ENCODE measurements at places on chromosomes 6 and 20.

- no peak for DNase-seq
Observed at GRCh38 chr6:90811596-90812226, 224.8 kb upstream of the MAP3K7 start.

DNA sequence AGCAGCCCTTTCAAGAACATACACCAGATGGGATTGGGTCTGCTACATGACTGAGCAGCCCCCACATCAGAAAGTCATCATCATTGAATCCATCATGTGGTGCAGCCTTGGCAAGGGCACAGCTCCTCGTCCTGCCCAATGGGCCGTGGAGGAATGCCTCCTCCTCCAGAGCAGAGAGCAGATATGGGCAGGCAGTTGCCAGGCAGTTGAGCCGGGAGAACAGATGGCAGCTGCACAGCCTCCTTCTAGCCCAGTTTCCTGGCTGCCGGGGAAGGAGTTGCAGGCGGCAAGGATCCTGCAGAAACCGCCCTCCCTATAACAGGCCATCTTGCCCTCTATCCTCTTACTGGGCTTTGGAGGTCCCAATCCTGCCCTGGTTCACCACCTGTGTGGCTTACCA lies 11.9 kb upstream of the ZFAND3 start:
- DNase-seq, result no peak

GRCh38 chr6:11243861-11244260 lies 11.4 kb upstream of the NEDD9 start:
- DNase-seq, result no peak

DNA sequence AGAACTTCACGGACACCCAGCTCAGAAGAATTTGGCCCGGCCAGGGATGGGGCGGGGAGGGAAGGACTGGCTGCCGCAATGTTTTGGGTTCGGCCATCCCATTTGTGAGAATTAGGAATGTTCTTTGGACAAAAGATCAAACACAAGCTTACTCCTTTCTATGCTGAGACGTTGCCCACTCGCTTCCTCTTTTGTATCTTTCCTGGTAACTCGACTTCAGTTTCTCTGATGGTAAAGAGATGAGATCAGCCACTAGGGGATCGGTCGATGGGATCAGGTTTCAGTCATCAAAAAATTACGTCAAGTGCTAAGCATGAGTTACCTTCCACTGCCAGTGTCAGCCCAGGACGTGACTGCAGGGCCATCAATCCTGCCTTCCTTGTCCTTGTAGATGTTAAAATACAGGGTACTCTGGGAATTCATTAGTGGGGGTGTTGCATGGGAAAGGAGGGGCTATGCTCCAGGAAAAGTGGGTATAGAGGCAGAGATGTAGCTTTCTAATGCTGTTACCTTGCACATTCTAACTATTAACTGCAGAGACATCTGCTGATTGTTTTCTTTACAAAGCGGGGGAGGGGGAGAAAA lies 190.2 kb downstream of the TSHZ2 start:
- DNase-seq, result no peak

- DNase-seq, result no peak
Observed at GRCh38 chr6:37171970-37172812, 2.2 kb downstream of the PIM1 start.

DNA sequence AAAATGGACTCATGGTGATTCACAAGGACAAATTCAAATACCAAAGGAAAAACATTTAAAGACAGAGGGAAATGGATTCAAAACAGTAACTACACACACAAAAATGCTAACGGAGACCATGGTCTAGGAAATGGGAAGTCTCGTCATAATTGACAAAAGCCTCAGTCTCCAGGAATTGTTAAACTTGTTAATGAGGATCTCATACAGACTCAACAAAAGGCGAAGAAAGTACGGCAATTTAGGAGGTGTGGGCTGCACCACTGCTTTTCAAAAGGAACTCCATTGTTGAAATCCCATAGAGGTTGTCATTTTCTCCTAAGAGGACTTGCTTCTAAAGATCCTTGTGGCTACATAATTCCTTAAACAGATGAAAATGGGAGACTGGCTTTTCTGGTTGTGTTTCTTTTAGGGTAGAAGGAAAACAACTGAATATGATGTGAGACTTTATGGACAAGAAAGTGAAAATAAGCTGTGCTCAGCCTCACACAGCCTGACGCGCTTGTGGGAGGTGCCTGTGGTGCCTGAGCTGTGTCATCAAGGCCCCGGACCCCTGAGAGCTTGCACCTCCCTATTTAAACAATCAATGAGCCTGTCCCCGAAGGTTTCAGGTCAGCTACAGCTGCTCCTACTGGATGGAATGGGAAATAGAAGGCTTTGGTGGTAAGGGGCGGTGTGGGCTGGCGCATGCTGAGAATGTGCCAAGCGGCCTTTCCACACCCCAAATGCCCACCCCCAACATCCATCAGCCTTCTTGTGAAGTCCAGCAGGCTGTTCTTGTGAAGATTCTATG lies 2.5 kb upstream of the CLDN20 start:
- no peak for DNase-seq

DNA sequence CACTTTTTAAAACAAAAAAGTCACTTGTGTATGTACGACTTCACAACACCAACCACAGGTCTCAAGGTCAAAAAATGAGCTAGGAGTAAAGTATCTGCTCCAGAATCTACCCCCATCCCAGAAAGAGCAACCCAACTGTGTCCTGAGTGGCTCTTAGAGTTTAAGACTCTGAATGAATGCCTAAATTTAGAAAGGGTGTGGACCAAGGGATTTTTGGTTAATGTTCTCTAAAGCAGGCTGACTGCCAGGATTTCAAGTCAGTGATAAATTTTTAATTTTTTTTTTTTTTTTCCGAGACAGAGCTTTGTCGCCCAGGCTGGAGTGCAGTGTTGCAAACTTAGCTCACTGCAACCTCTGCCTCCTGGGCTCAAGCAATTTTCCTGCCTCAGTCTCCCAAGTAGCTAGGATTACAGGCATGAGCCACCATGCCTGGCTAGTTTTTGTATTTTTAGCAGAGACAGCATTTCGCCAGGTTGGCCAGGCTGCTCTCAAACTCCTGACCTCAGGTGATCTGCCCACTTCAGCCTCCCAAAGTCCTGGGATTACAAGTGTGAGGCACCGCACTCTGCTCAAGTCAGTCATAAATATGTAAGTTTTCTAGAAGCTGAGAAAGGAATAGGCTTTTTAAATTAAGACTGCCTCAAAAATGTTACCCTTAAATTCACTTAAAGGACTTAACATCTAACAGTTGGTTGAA lies 20.2 kb downstream of the STAU1 start:
- DNase-seq, result no peak

DNA sequence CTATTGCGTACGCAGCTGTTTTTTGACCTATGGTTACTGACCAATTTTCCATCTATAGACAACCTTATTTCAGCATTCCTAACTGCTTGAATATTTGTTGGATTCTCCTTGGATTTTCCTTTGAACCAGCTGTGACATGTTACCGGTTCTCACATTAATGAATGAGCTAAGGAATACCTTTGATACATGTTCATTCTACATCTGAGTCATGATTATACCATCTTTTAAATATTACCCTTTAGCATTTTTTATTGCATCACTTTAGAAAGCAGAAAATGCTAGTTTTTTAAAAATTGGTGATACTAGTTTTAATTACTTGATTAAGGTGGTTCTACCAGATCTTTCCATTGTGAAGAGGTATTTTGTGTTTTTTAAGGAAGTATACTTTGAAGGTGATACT lies 1.9 kb upstream of the IGF2R start:
- DNase-seq, result no peak

Data from cortex of kidney (tissue), 1 donor.